ENCODE measurements at places on chromosomes 2 and 18.

GRCh38 chr2:104774631-104775030 lies 79.3 kb upstream of the POU3F3 start:
- DNase-seq: no peak

- no peak for DNase-seq
Observed at GRCh38 chr2:190980630-190981209, 33.3 kb downstream of the STAT1 start.

- no peak for DNase-seq
Observed at GRCh38 chr18:53610957-53611356, 613.5 kb downstream of the MBD2 start.

DNA sequence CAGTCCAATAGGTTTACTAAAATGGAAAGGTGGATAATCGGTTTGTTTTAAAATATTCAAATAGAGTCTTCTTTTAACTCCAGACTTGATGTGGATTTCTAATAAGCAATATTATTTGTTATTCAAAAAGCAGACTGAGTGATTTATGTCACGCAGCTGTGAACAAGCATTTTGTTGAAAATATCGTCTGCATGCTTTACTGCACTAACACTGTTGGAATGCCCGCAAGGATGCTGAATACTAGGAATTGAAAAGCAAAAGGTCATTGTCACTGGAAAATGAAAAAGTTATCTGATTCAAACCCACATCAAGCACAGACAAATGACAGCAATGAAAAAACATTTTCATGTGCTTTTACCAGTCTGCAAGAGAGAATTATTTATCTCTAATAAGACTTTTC lies 31.1 kb downstream of the CHN1 start:
- no peak for DNase-seq

GRCh38 chr2:19120941-19121750 lies 237.3 kb downstream of the OSR1 start:
- DNase-seq: no peak

Data from CD4-positive, alpha-beta T cell treated with Interleukin-10 for 1 hour (primary cell).